Cerebellar cortex (tissue), 1 donor: ENCODE measurements at places on chromosomes 5 and 9.

- DNase-seq = no peak
These were observed 161.0 kb downstream of the PAM start for GRCh38 chr5:102916109-102916508.

DNA sequence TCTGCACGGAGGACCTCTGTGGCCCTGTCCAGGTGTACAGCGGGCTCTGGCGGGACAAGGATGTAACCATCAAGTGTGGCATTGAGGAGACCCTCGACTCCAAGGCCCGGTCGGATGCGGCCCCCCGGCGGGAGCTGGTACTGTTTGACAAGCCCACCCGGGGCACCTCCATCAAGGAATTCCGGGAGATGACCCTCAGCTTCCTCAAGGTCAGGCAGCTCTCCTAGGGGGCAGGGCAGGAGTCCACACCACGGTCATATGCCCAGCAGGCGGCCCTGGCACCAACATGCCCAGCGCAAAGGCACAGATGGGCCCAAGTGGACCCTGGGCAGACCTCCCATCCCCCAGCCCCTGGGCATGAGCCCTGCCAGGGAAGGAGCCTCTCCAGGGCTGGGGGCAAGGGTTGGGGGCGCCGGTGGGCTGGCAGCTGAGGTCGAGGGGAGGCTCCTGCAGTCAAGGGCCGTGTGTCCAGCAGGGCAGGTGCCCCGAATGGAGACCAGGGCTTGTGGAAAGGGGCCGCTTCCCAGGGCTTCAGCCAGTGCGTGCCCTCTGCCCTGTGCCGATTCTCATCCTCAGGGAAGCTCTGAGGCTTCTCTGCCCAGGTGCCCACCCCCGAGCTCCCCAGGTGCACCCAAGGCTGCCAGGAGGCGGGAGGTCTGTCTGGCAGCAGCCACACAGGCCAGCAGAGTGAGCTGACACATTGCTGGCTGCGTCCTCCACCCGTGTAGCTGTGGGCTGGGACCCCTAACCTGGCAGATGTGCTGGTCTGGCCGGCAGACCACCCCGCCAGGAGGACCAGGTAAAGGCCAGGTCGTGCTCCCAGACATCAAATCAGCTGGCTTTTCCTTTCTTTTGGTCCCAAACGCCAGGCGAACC is 10.0 kb downstream of the DIPK1B start:
- DNase-seq = no peak

DNA sequence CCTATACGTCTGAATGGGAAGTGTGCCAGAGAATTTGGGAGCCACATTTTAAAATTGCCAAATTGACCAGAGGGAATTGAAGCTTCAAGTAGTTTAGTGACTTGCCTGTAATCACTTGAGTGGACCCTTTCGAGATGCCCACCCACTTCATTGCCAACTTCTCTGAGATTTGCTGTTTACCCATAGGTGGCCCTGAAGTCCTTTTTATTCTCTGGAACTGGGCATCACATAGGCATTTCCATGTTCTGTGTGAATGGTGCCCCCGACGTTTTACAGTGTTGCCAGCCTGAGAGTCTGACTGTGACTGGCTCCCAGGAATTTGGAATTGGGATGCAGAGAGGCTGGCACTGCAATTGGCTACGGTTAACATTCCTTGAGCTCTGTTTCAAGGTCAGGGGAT is 158.6 kb downstream of the SEMA6A start:
- no peak for DNase-seq

- no peak for DNase-seq
These were observed 157.5 kb upstream of the HAPLN1 start for GRCh38 chr5:83877911-83878706.

GRCh38 chr5:171269717-171270116 is 39.3 kb upstream of the TLX3 start:
- DNase-seq = no peak

DNA sequence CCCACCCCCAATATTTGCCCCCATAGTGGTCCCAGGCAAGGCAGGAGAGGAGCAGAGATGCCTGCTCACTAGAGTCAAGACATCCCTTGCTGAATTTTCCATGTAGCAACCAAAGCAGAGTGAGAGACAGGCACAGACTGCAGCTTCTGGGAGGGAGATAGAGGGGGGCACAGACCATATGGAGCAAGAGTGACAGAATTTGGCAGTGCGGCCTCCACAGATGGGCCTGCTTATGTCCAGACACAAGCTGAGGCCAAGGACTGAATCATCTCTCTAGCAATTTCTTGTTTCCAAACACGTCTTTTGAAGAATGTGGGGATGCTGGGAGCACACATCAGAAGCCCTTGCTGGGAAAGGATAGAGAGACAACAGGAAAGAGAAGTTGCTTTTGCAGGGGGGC is 53.0 kb upstream of the ALDH1B1 start:
- DNase-seq = peak; percentile 96

DNA sequence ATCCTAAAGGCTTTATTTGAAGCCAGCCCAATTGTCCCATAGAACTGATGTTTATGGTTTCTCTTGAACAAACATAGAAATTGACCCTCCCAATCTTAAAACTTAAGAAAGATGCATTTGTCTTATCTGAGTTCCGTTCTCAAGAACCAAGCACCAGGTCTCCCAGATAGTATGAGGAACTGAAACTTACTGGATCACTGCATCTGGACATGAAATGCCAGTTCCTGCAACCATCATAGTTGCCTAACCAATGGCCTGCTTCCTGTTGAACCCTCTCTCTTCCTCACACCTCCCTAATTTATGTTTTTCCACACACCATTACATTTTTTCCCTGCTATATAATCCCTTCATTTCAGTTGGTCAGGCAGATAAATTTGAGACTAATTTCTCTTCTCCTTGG is 478.9 kb downstream of the HTR1A start:
- DNase-seq = no peak

- no peak for DNase-seq
These were observed 1.0 kb downstream of the KLF9 start for GRCh38 chr9:70413464-70413798.

DNA sequence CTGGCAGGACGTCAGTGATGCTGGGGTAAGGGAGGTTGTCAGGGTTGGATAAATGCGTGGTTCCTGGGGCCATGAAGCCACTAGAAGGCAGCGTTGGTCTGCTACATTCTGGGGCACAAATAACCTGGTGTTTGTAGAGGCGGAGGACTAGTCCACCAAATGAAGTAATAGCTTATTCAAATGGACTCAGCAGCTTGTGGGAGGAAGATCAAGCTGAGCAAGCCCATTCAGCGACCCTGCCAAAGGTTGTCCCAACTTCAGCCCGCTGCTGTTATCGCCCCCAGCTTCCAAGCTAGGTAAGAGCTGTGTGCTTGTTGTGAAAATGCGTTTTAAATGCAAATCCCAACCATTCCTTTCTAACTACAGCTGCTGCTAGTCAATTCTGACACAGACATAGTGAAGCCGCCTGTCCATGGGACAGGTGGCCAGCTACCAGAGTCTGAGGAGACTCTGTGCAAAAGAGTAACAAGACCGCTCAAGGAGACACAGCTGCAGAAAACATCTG is 7.6 kb upstream of the FAM240B start:
- peak; percentile 45 for DNase-seq

GRCh38 chr5:87778876-87779275 is 366.1 kb upstream of the CCNH start:
- no peak for DNase-seq

DNA sequence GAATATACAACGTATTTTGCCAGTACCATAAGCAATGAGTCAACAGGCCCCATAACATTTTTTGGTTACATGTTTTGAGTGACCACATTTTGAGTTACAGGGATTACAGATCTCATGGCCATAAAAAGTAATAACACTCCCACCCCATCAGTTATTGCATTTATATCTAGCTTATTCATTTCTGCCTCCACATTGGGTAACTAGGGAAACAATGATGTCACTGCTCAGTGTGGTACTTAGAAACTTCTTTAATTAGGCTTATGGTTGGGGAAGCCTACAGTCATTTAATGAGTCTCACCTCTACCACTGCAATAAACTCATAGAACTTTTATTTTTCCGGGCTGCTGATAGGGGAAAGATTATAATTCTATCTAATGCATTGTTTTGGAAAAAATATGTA is 39.9 kb upstream of the SMIM15 start:
- DNase-seq = no peak

- no peak for DNase-seq
These were observed 2.5 kb upstream of the KCNIP1 start for GRCh38 chr5:170501361-170501760.

DNA sequence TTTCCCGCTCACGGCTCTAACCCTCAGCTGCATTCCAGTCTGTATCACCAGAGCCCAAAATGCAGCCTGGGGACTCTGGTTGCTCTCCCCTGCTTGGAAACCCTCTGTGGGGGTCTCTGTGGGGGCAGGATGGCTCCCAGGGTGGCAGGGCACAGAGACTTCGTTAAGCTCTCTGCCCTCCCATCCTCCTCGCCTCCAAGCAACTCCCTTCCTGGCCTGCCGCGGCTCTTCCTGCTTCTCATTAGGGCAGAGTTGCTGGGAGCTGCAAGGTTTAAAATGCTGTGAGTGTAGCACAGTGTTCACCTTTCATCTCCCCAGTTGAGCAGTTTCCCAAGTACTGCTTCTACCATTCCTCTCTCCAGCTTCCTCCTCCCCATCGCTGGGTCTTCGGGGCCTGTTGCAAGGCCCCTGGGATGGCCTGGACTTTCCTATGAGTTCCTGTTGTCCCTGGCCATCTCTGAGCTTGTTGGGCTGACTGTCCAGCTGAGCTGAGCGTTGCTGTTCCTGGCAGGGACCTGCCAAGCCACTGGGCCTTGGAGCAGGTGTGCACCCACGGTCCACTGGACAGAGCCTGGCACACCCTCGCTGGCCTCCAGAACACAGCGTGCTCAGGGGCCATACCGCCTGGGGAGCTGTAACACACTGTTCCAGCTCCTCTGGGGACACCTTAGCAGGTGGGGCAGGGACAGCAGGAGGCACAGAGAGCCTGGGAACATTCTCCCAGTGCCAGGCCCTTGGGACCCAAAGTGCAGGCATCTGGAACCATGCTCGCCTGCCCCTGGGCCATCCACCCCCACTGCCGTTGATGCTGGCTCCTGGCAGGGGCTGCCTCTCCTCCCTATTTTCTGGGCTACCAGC is 188.4 kb downstream of the C9orf50 start:
- DNase-seq = no peak

GRCh38 chr5:170166101-170166500 is 60.4 kb downstream of the FOXI1 start:
- no peak for DNase-seq

- no peak for DNase-seq
These were observed 40.0 kb upstream of the CDC42SE2 start for GRCh38 chr5:131223751-131224386.

DNA sequence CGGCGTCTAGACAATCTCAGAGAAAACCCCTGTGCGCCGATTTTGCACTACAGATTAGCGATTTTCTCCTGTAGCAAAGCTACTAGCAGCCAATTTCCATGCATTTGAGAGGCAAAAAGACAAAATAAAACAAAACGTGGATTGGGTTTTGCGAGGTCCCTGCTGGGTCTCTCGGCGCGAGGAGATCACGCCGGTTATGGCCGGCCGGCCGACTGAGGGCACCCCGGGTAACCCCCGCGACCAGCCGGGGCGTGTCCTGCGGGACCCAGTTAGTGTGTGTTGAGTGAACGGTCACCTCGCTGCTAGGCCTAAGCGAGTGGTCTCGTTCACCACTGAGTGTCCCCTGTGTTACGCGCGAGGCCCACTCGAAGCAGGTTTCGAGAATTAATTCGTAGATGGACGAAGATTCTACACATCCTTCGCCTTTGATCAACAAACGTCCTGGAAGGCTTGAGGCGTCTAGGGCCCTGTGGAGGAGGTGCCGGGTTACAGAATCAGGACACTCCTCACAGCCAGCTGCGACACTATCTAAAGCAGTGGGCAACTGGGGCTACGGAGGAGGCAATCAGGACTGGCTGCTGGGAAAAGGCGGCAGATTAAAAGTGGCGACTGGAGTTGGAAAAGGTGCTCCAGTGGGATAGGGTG is 764 bp upstream of the VDAC1 start:
- DNase-seq = no peak

DNA sequence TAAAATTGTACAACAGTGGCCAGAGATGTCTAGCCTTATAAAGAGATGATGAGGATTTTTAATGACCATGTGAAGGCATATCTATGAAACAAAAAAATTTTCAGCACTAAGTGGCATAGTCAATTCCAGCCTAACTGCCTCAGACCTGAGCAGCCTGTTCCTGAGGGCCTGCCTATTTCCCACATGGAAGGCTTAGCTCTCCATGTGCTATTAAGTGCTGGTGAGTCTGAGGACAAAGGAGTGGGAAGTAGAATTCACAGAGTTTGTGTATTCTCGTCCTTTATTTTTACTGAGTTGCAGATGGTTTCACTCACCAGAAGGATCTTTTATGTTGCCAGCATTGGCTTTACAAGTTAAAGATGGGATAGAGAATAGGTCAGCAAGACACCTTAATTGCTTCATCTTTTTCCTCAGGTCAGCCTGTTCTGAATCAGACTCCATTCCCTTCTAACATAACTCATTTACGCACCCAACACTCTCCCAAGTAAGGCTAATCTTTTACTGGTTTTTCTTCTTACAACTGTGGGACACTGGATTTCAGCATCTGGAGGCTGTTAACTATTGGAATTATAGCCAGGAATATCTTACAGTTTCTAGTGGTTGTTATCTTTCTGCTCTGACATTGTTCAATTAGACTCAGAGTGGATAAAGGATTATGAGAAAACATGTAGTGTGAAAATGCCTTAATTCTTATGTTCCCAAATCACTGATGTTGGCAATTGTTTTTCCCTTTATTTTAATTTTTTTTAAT is 76.8 kb downstream of the ISOC1 start:
- no peak for DNase-seq

DNA sequence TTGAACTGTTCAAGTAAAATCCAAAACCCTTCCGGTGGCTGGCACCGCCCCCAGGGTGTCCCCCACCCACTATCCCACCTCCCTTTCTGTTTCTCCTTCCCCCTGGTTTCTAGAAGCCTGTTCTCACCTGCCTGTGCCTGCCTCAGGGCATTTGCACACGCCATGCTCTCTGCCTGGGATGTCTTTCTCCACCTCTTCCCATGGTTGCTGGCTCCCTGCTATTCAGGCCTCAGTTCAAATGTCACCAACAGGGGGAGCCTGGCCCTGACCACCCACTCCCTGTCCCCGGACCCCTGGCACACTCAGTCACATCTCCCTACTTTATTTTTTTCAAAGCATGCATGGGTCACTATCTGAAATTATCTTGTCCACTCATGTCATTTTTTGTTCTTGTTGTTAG is 39.9 kb upstream of the EEIG1 start:
- no peak for DNase-seq

GRCh38 chr5:99355881-99356280 is 427.1 kb upstream of the CHD1 start:
- no peak for DNase-seq

DNA sequence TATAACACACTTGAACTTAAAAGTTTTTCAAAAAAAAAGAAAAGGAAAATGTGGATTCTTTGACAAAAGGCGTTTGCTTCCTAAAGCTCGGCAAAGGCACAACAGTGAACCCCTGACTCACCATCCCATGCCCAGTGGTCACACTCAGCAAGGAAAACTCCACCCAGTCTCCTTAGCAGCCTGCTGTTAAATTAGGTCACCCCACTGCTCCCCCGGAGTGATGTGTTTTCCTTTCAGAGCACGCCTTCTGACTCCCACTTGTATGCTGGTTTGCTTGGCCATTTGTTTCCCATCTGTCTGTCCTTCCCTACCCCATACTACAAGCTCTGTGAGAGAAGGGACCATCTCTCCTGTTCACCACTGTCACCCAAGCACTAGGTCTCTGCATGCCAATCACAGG is 23.8 kb downstream of the RETREG1 start:
- no peak for DNase-seq

- no peak for DNase-seq
These were observed 128.5 kb downstream of the MED27 start for GRCh38 chr9:131951155-131951554.

- DNase-seq = no peak
These were observed 101.9 kb downstream of the ADAMTS2 start for GRCh38 chr5:179243333-179243732.

GRCh38 chr5:1479581-1480188 is 34.4 kb upstream of the SLC6A3 start:
- no peak for DNase-seq
